Cerebellar nuclear complex (tissue), 1 donor: ENCODE measurements at places on chromosomes 6 and 20.
A peak's percentile ranks its signal among the peaks of the same experiment; 100 is the strongest.

- DNase-seq, result no peak
Measured at GRCh38 chr6:70901324-70901723, 55.5 kb downstream of the B3GAT2 start.

GRCh38 chr6:17842934-17843821 is 136.5 kb upstream of the NUP153 start:
- no peak for DNase-seq

GRCh38 chr6:127483399-127484055 is 24.3 kb upstream of the KIAA0408 start:
- no peak for DNase-seq

DNA sequence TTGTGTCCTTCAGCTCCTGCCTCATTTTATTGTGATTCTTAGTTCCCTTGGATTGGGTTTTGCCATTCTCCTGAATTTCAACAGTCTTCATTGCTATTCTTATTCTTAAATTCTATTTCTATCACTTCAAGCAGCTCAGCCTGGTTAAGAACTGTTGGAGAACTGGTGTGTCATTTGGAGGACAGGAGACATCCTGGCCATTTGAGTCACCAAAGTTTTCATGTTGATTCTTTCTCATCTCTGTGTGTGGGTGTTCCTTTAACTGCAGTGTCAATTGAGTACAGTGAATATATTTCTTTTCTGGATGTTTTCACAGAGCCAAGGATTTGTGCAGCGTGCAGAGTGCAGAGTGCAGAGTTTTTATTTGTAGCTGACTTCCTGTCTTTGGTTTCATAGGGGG is 33.5 kb upstream of the TFB1M start:
- DNase-seq, result no peak

GRCh38 chr6:134015719-134016557 is 36.5 kb downstream of the SLC2A12 start:
- no peak for DNase-seq

- no peak for DNase-seq
Measured at GRCh38 chr6:84282550-84282949, 55.1 kb upstream of the CEP162 start.

GRCh38 chr6:13841936-13842335 is 27.6 kb upstream of the MCUR1 start:
- DNase-seq, result no peak

- no peak for DNase-seq
Measured at GRCh38 chr6:167711211-167711610, 115.5 kb upstream of the AFDN start.

- no peak for DNase-seq
Measured at GRCh38 chr20:22241609-22242008, 342.8 kb downstream of the FOXA2 start.

DNA sequence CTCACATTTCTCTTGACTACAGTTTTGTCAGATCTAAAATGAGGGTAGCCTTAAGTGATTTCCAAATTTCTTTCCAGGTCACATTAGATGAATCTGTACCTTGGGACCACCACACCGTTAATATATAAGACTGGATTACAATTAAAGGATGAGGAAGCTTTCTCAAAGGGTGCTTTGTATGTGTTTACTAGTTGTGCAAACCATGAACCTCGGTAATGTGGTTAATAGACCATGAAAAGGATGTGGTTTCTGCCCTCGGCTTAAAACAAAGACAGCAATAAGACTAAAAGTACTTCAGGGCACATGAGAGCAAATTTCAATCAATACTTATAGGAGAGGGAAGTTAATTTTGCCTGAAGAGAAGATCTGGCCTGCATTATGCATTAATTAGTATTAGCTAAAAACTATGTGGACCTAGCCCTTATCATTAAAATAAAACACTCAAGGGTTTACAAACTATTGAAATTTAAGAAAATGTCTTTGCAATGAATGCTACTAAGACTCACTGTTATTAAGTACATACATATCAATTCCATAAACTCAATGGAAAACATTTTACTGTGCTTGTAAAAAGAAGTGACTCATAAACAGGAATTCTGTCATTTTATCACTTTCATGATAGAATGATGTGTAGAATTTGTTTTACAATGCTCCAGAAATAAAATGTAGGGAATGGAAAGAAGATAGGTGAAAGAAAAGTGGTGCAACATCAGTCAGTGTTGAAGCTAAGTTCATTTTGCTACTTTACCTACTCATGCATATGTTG is 936 bp upstream of the TMX4 start:
- DNase-seq, result no peak

- DNase-seq, result no peak
Measured at GRCh38 chr6:148724428-148724827, 22.4 kb upstream of the UST start.

DNA sequence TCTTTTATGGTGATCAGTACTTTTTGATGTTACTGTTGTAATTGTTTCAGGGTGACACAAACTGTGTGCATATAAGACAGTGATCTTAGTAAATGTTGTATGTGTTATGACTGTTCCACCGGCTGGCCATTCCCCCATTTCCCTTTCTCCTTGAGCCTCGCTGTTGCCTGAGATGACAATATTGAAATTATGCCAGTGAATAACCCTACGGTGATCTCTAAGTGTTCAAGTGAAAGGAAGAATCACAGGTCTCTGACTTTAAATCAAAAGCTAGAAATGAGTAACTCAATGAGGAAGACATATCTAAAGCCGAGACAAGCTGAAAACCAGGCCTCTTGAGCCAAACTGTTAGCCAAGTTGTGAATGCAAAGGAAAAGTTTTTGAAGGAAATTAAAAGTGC is 32.3 kb downstream of the TULP4 start:
- DNase-seq, result no peak

DNA sequence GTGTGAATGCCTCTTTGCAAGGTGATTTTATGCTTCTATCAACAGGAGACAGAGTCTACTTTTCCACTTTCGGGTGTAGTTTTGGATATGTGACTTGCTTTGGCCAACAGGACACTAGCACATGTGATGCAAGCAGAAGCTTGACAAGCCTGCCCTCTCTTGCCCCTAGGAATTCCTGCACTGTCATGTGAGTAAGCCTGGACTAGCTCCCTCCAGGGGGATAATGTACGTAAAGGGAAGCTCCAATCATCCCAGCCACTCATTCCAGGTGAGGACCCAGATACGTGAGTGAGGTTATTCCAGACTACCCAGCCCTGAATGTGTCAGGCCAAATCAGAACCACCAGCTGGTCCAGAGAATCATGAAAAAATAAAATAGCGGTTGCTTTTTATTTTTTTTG is 33.3 kb downstream of the BEND3 start:
- no peak for DNase-seq

GRCh38 chr20:25058847-25059810 is 1.2 kb upstream of the ACSS1 start:
- DNase-seq, result peak; percentile 18

DNA sequence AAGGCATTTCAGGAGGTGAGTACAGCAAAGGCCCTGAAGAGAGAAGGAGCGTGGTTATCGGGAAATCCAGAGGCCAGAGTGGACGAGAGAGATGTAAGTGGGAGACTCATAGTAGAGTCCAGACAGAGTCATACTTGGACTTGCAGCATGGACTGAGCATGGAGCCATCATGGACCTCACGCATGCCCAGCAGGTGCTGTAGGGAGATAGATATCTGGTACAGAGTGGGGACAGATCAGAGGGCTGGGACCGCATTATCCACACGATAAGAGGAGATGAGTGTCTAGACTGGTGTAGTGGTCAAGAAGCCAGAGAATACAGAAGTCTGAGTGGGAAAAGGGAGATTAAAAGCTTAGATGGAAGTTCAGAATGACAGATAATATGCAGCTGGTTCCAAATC is 127.0 kb downstream of the TBC1D7 start:
- DNase-seq, result no peak

DNA sequence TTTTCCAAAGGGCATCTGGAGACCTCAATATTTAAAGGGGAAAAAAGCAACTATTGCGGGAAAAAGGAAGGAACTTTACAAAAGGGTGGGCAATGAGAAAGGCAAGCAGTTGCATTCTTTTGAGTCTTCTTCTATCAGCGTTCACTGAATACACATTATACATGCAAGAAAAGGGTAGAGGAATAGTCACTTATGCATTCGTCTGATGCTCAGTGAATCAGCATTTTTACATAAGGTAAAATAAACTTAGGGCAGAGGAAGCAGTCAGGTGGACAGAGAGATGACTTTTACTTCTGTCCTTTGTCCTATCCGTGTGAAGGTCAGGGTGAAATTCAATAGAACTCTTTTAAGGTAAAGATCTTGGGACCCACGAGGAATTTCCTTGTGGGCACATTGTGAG is 49.3 kb downstream of the PRND start:
- no peak for DNase-seq

- DNase-seq, result no peak
Measured at GRCh38 chr20:47481330-47482216, 20.1 kb upstream of the NCOA3 start.

DNA sequence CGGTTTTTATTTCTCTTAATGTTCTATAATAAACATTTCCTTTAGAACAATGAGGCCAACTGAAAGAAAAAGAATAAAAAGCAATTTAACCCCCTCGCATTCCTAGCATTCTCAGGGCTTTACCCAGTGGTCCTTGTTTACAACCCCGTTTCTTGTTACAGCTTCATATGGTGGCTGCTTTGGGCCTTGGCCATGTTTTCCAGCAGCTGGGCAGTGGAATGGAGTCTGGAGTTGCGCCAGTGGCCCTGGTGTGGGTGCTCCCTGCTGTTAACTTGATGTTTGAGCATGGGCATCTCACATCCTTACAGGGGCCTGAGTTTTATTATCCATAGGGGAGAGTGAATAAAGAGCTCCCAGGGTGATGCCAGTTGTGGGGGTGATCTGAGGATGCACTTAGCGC is 18.8 kb downstream of the EFCAB8 start:
- no peak for DNase-seq

- no peak for DNase-seq
Measured at GRCh38 chr6:160042788-160043301, 74.0 kb downstream of the IGF2R start.

- no peak for DNase-seq
Measured at GRCh38 chr6:116090251-116090650, 10.4 kb upstream of the NT5DC1 start.

DNA sequence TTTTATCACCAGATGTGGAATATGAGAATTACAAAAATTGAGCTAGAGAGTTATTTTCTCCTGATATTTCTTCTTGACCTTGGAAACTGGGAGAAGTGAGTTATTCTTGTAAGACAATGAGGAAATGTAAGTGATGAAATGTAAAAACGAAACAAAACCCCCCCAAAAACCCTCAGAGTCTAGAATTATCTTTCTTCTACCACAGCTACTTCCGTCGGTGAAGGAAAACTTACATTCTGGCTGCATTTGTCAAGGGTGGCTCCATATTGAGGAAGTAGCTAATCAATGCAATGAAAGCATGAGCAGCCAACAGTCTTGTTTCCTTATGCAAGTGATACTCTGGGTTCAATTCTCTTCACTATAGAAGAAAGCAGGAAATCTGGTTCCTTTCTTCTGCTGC is 661.7 kb upstream of the CITED2 start:
- DNase-seq, result no peak

DNA sequence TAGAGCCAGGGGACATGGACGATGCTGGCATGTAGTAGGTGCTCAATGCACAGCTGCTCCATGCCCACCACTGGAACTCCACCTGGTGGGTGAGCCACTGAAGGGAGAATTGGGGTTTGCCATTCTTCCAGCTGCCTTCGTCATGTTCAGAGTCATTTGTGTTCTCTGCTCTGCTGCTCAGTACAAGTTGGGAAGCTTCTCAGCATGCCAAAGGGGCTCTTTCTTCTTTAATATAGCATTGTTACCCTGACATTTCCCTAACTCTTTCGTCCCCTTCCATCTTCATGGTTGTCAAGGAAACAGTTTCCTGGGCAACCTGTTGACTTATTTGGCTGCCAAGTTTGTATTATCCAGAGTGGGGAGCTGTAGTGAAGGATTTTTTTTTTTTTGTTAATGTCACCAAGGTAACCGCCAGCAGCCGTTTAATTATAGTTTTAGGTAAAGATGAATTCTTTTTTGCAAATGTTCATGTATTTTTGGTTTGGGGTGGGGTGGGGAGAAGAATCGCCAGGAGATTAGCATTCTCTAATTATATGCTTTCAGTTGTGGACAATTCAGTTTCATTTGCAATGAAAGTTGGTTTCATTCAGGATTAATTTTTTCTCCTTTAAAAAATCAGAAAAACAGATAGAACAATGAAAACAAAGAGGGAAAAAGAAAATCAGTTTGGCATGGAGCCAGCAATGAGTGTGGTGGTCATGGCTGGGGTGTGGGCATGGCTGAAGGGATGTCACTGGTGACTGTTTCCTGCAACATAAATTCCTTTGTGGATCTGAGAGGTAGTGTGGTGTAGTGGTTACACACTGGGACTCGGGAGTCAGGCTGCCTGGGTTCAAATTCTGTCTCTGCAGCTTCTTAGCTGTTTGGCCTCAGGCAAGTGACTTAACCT is 73.0 kb upstream of the KCNG1 start:
- no peak for DNase-seq

- DNase-seq, result no peak
Measured at GRCh38 chr6:85585741-85586140, 7.9 kb downstream of the SNX14 start.

DNA sequence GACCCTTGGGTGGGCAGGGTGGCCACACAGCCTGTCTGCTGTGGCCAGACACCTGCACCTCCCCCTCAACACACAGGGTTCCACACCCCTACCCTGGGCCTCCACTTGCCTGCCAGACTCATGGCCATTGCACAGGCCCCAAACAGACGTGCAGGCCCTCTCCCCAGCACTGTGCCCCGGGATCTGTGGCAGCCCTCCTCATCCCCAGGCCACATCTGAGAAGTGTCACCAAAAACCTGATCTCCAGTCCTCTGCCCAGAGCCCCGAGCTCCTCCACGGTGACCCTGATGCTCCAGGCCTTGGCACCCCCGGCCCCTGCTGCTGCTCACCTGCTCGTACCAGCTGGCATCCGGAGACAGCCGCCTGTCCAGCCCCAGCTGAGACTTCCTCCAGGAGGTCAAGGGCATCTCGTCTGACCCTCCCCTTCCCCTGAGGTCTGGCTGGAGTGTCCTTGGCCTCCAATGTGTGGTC is 160.1 kb downstream of the DLL1 start:
- no peak for DNase-seq

GRCh38 chr6:88449770-88450169 is 283.6 kb upstream of the CNR1 start:
- no peak for DNase-seq

- DNase-seq, result no peak
Measured at GRCh38 chr6:45901767-45902650, 113.7 kb downstream of the CLIC5 start.

- DNase-seq, result no peak
Measured at GRCh38 chr6:41756354-41756753, 9.2 kb upstream of the PGC start.

DNA sequence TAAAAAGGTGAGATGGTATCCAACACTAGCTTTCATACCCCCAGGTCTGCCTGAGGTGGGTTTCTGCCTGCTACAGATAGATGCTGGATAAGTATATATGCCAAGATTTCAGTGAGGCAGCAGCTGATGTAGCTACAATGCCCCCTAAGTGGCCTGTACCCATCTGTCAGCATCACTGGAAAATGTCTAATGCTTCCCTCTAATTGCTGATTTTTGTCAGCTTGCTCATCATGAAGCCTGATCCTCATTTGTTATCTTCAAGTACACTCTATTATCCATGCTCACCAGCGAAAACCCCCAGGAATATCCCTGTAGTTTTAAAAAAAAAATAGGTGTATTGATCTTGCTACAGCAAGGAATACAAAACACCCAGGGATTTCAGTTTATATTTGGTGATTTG is 32.2 kb downstream of the OPRM1 start:
- DNase-seq, result no peak
